Glomerular endothelial cell (primary cell): ENCODE measurements at places on chromosomes 1 and 21. TPM values are rescaled to one million over a fixed set of nuclear protein-coding genes. Genes with fewer than 3 reads are reported as not detected.

VSIG8 gene
- 0.35 TPM in 1 of 2 replicates, not detected in the other for total RNA-seq

TMEM200B gene
- total RNA-seq, result 0.41 and 2.4 TPM in 2 replicates

ANKRD65 gene
- total RNA-seq, result 0.34 TPM in 1 of 2 replicates, not detected in the other

ATPAF1 gene
- total RNA-seq, result 20.1 and 20.8 TPM in 2 replicates

KCNT2 gene
- total RNA-seq, result 0.05 and 0.41 TPM in 2 replicates

KRTAP19-6 gene
- not detected in 2 replicates for total RNA-seq

WDR77 gene
- 34.8 and 40.8 TPM in 2 replicates for total RNA-seq

DIRAS3 gene
- total RNA-seq, result 6.2 and 7.9 TPM in 2 replicates

PAPPA2 gene
- total RNA-seq, result 0.05 and 0.18 TPM in 2 replicates

S100A7 gene
- total RNA-seq, result not detected in 2 replicates

GJA8 gene
- total RNA-seq, result not detected in 2 replicates

HPDL gene
- total RNA-seq, result 0.24 and 2.1 TPM in 2 replicates

SPATA1 gene
- total RNA-seq, result 7.2 TPM in 1 of 2 replicates, not detected in the other

OR2T35 gene
- total RNA-seq, result not detected in 2 replicates

MCOLN2 gene
- total RNA-seq, result not detected in 2 replicates

CENPF gene
- 10.3 and 13.1 TPM in 2 replicates for total RNA-seq

IGSF9 gene
- total RNA-seq, result 0.05 and 0.06 TPM in 2 replicates

PI4KB gene
- 48.5 and 56.1 TPM in 2 replicates for total RNA-seq

PM20D1 gene
- total RNA-seq, result not detected in 2 replicates

RER1 gene
- 103 and 119 TPM in 2 replicates for total RNA-seq

PCP4L1 gene
- not detected in 2 replicates for total RNA-seq

NBPF14 gene
- 7.7 and 15.9 TPM in 2 replicates for total RNA-seq

CYP2J2 gene
- total RNA-seq, result 0.05 and 0.58 TPM in 2 replicates

TFF2 gene
- not detected in 2 replicates for total RNA-seq

RYR2 gene
- not detected in 2 replicates for total RNA-seq

UAP1 gene
- total RNA-seq, result 41.5 and 67.0 TPM in 2 replicates

CAMK1G gene
- 0.12 and 0.39 TPM in 2 replicates for total RNA-seq

CASQ2 gene
- not detected in 2 replicates for total RNA-seq

RGS8 gene
- total RNA-seq, result not detected in 2 replicates

S100A1 gene
- not detected in 2 replicates for total RNA-seq

AGMAT gene
- 0.35 and 0.63 TPM in 2 replicates for total RNA-seq

KRTAP7-1 gene
- total RNA-seq, result not detected in 2 replicates

TFF3 gene
- total RNA-seq, result 5.4 and 10.8 TPM in 2 replicates

TNFSF18 gene
- 59.4 and 224 TPM in 2 replicates for total RNA-seq

GRIK3 gene
- not detected in 2 replicates for total RNA-seq

TNFRSF18 gene
- total RNA-seq, result 0.58 TPM in 1 of 2 replicates, not detected in the other

LRRC47 gene
- 33.2 and 38.9 TPM in 2 replicates for total RNA-seq

TMEM82 gene
- total RNA-seq, result not detected in 2 replicates

GBP7 gene
- total RNA-seq, result not detected in 2 replicates

BNIPL gene
- total RNA-seq, result not detected in 2 replicates

GUCA2A gene
- total RNA-seq, result not detected in 2 replicates

SOD1 gene
- total RNA-seq, result 157 and 228 TPM in 2 replicates

THEM5 gene
- not detected in 2 replicates for total RNA-seq

RUNX3 gene
- total RNA-seq, result 0.06 TPM in 1 of 2 replicates, not detected in the other

MRPL24 gene
- 48.3 and 79.0 TPM in 2 replicates for total RNA-seq

HPCAL4 gene
- not detected in 2 replicates for total RNA-seq

COA6 gene
- 20.7 and 22.7 TPM in 2 replicates for total RNA-seq

TAF13 gene
- 34.6 and 48.0 TPM in 2 replicates for total RNA-seq

C8A gene
- not detected in 2 replicates for total RNA-seq

RRAGC gene
- 39.8 and 43.9 TPM in 2 replicates for total RNA-seq

HTR6 gene
- not detected in 2 replicates for total RNA-seq

GJA9 gene
- not detected in 2 replicates for total RNA-seq

SHISA4 gene
- total RNA-seq, result 23.6 and 35.2 TPM in 2 replicates

NBL1 gene
- total RNA-seq, result 66.4 and 72.9 TPM in 2 replicates

C4BPA gene
- not detected in 2 replicates for total RNA-seq

C1orf74 gene
- total RNA-seq, result 1.1 and 1.5 TPM in 2 replicates

NUP210L gene
- not detected in 2 replicates for total RNA-seq

CD53 gene
- not detected in 2 replicates for total RNA-seq

SSBP3 gene
- 29.8 and 33.1 TPM in 2 replicates for total RNA-seq
